ENCODE measurements at places on chromosomes 6 and 20.
A peak's percentile ranks its signal among the peaks of the same experiment; 100 is the strongest.

DNA sequence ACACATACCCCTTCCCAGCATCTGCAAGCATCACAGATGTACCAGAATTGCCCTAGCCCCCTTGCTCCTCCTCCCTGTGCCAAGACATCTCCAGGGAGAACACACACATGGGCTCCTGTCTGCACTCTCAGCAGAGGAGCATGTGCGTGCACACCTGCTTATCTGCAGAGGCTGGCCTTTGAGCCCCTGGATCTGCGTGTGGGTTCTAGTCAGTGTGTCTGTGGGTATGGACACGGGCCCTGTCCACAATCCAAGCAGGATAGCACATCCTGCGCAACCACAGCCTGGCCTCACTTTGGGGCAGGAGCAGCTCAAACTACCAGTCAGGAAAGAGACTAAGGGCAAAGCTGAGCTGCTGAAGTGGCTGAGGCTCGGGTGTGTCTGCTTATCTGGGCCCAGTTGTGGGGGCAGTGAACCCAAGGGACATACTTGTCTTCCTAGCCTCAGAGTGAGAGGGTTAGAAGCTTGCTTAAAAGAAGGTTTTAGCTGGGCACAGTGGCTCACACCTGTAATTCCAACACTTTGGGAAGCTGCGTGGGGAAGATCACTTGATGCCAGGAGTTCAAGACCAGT is 41.0 kb downstream of the HM13 start:
- no peak for DNase-seq

- peak; percentile 48 for DNase-seq
Observed at GRCh38 chr20:9203081-9203447, 134.2 kb downstream of the PLCB4 start.

DNA sequence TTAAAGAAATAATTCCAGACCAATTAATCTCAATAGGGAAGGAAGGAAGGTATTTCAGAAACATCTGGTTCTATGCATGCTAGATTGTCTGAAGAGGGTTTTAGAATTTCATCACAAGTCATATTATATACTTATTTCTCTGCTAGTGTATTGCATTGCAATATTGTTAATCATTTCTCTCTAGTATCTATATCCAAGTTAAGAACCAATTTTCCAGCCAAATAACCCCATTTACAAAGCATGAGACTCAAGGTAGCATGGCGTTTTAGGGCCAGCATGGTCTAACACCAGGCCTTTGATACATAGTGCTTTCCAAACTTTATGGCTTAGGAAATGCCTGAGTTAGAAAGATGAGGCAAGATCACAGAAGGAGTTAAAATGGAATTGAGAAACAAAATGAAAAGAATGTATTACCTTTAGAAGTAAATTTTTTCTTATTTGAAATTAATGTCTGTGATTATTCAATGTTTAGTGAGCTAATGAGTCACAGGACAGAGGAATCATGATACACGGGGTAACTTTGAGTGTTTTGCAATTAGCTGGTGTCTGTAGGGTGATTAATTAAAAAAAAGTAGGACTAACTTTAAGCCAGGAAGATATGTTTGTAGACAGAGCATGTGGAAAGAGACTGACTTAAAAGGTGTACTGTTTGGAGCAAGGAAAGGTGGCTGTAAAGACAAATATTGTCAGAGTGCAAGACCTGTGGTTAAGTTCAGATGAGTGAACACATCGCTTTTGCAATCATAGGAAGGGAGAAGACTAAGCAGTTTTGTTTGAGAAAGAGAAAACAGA is 1006.2 kb upstream of the CITED2 start:
- peak; percentile 50 for DNase-seq

- DNase-seq = no peak
Observed at GRCh38 chr6:119083007-119083406, 4.5 kb upstream of the FAM184A start.
